ENCODE measurements at places on chromosomes 2 and 18. TPM values are rescaled to one million over a fixed set of nuclear protein-coding genes. Genes with fewer than 3 reads are reported as not detected.

Gene ABCG5
- total RNA-seq = not detected

Gene GALNT5
- 0.15 TPM for total RNA-seq

Gene GDF7
- total RNA-seq = 0.32 TPM

Gene FBXO48
- 0.76 TPM for total RNA-seq

Gene NPC1
- 13.2 TPM for total RNA-seq

Gene SPRED2
- 17.7 TPM for total RNA-seq

Gene AFF3
- total RNA-seq = 16.9 TPM

Gene ZFP36L2
- total RNA-seq = 37.2 TPM

Gene ACTG2
- 3.7 TPM for total RNA-seq

Data from heart right ventricle (tissue), 16 donors.